Cerebellar cortex (tissue), 1 donor: ENCODE measurements at places on chromosomes 11 and 22.

DNA sequence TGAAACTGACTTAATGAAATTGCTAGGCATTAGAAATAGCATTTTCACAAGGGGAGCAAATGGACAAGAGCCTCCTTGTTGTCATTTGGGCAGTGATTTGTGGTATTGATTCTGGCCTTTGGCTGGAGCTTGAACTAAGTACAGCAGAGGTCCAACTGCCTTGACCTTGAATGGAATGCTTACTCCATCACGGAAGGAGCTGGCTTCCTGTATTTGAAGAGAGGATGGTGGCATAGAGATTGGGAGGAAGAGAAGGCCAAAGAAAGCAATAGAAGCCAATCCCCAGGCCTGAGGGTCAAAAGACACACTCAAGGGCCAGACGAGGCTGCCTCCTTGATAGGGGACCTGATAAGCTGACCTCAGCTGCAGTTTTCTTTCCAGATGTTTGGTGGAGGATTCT is 126.6 kb upstream of the MPPED2 start:
- no peak for DNase-seq

GRCh38 chr11:126628790-126629621 is 273.5 kb downstream of the ST3GAL4 start:
- DNase-seq = no peak

GRCh38 chr11:27129686-27130085 is 89.1 kb downstream of the BBOX1 start:
- no peak for DNase-seq

DNA sequence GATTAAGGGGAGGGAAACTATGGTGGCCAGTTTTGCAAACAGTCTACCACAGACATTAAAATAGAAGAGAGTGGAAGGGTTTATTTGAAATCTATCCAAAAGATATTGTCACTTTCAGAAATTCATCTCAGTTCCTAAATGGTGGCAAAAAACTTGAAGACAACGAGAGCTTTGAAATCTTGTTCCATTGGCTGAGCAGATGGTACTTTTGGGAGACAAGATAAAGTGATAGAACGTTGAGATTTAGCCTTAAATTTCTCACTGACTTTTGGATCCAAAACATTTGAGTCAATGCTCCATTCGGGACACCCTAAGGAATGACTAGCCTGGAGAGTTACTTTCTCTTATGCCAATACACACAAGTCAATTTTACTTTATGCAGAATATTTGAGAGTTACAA is 319.1 kb upstream of the LARGE1 start:
- DNase-seq = no peak

GRCh38 chr22:38788021-38788816 is 5.7 kb downstream of the DNAL4 start:
- no peak for DNase-seq
